ENCODE measurements at places on chromosomes 3 and 15. TPM values are rescaled to one million over a fixed set of nuclear protein-coding genes. Genes with fewer than 3 reads are reported as not detected.

Gene PLA2G4D
- total RNA-seq, result not detected

Gene MEGF11
- not detected for total RNA-seq

Gene GOLGA6C
- total RNA-seq, result not detected

Gene CFAP92
- not detected for total RNA-seq

Gene SAMMSON
- total RNA-seq, result 0.78 TPM

Gene RARB
- 25.6 TPM for total RNA-seq

Gene TRIM42
- not detected for total RNA-seq

Gene OXSR1
- total RNA-seq, result 17.3 TPM

Gene PAQR9
- total RNA-seq, result 0.03 TPM

Gene NR1I2
- not detected for total RNA-seq

Gene ATP6V1A
- total RNA-seq, result 32.1 TPM

Gene B3GALNT1
- total RNA-seq, result 11.9 TPM

Gene DHFR2
- total RNA-seq, result 9.2 TPM

Gene RETNLB
- total RNA-seq, result not detected

Gene GPR62
- not detected for total RNA-seq

Gene SCAANT1
- not detected for total RNA-seq

Gene SQOR
- total RNA-seq, result 205 TPM

Gene FBXW12
- not detected for total RNA-seq

Gene CHRM5
- not detected for total RNA-seq

Gene ATP13A3
- 47.7 TPM for total RNA-seq

Gene PPP1R14D
- total RNA-seq, result not detected

Gene IGSF11
- total RNA-seq, result 0.87 TPM

Gene CFAP100
- not detected for total RNA-seq

Gene SGO1
- total RNA-seq, result 9.4 TPM

Gene ZPLD1
- total RNA-seq, result not detected

Gene ULK4
- total RNA-seq, result 15.1 TPM

Gene CAND2
- total RNA-seq, result not detected

Gene IGF2BP2
- total RNA-seq, result 27.6 TPM

Gene TUSC7
- not detected for total RNA-seq

Gene GCNT3
- total RNA-seq, result 5.9 TPM

Gene ITGB5
- 361 TPM for total RNA-seq

Gene ZBBX
- total RNA-seq, result 12.2 TPM

Gene ROPN1
- not detected for total RNA-seq

Gene PRICKLE2
- 20.2 TPM for total RNA-seq

Gene AHSG
- total RNA-seq, result not detected

Gene COL6A6
- total RNA-seq, result not detected

Gene GNL3
- 127 TPM for total RNA-seq

Gene HMCES
- total RNA-seq, result 44.9 TPM

Gene SLC24A5
- not detected for total RNA-seq

Gene CDC25A
- 12.0 TPM for total RNA-seq

Gene SERINC4
- total RNA-seq, result not detected

Gene MKRN2
- 20.3 TPM for total RNA-seq

Data from Caki2 (cell line).